Activated CD4-positive, alpha-beta T cell treated with anti-CD3 and anti-CD28 coated beads, Interleukin-2, amount 50 U/mL, for 24 hours (primary cell): ENCODE measurements at places on chromosomes 11 and 22.

DNA sequence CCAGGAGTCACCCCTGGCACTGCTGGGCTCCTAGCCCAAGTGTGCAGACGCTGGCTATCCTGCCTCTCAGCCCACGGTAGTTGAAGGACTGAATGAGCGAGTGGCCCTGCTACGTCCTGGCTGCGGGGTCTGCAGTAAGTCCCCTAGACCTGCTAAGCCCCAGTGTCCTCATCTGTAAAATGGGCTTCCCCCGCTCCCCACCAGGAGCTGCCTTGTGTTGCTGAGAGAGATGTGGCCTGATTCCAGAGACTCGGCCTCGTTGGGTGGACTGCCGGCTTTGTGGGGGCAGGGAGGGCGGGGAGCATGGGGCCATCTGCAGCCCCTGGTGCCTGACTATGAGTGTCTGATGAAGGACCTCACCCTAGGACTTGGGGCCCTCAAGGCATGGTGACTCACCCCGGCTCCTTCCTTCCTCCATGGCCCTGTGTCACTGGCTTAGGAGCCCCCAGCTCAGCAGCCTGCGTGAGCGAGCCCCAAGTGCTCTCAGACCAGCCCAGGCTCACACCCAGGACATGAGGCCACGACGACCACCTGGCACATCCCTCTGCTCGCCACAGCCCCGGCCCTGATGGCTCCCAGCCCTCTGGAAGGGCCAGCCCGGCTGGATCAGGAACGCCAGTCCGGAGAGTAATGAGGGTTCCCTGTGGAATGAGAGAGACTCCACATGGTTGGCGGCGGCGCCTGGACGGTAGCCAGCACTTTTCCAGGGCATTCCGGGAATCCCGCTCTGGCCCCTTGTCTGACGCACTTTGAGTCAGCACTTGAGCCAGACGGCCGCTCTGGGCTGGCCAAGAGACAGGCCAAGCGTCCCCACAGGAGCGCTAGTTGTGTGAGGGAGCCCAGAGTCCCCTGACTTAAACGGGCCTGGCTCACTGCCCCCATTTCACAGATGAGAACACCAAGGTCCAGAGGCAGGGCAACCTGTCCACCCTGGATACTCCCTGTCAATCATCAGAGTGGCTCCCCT is 50.5 kb upstream of the SHISAL1 start:
- no peak for DNase-seq

- no peak for DNase-seq
Measured at GRCh38 chr11:99522467-99523173, 501.9 kb downstream of the CNTN5 start.

DNA sequence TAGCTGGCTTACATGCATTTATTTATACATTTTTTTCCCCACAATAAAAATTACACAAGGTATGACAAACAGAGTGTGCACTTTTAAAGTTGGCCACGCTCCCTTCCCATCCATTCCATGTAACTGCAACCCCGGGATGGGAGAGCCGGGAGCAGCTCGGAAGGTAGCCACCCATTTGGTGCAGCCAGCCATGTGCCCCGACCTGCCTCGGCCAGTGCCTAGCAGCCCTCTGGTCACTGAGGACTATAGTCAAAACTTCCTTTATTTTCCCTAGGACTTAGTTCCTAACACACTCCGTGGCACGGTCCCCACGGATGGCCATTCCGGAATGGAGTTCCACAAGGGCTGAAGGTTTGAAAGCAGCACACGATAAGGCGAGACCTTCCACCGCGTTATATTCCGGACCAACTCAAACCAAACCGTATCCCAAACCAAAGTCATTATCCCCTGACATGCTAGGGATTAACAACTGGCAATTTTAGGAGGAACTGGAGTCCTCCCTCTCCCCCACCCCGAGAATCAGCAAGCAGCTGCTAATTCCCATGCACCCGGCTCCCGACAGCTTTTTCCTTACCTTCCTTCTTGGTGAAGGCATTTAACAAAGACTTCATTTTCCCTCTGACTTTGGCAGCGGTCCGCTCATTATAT is 426.4 kb downstream of the SHANK2 start:
- no peak for DNase-seq

- no peak for DNase-seq
Measured at GRCh38 chr11:83174008-83174407, 17.1 kb downstream of the PCF11 start.

- no peak for DNase-seq
Measured at GRCh38 chr11:120499088-120499487, 12.5 kb upstream of the GRIK4 start.

GRCh38 chr11:27210531-27210930 is 152.5 kb downstream of the CCDC34 start:
- DNase-seq, result no peak

DNA sequence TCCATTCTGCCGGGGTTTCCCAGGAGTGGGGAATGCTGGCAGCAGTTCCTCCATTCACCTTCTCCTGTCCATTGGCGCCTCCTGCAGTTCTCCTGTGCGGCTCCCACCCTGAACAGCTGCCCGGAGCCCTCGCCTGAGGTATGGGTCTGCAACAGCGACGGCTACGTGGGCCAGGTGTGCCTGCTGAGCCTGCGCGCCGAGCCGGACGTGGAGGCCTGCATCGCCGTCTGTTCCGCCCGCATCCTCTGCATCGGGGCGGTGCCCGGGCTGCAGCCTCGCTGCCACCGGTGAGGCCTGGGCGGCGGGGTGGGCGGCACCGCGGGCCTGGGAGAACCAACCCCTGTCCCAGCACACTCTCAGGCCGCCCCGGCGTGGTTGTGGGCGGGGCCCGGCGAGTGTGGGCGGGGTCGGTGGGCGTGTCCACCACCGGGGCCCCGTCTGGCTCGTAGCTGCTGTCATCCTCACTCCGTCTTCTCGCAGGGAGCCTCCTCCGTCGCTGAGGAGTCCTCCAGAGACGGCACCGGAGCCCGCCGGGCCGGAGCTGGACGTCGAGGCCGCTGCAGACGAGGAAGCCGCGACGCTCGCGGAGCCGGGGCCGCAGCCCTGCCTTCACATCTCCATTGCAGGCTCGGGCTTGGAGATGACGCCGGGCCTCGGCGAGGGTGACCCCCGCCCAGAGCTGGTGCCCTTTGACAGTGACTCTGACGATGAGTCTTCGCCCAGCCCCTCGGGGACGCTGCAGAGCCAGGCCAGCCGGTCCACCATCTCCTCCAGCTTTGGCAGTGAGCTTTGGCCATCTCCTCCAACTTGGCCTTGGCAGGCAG is 14.0 kb upstream of the RELT start:
- DNase-seq, result no peak

DNA sequence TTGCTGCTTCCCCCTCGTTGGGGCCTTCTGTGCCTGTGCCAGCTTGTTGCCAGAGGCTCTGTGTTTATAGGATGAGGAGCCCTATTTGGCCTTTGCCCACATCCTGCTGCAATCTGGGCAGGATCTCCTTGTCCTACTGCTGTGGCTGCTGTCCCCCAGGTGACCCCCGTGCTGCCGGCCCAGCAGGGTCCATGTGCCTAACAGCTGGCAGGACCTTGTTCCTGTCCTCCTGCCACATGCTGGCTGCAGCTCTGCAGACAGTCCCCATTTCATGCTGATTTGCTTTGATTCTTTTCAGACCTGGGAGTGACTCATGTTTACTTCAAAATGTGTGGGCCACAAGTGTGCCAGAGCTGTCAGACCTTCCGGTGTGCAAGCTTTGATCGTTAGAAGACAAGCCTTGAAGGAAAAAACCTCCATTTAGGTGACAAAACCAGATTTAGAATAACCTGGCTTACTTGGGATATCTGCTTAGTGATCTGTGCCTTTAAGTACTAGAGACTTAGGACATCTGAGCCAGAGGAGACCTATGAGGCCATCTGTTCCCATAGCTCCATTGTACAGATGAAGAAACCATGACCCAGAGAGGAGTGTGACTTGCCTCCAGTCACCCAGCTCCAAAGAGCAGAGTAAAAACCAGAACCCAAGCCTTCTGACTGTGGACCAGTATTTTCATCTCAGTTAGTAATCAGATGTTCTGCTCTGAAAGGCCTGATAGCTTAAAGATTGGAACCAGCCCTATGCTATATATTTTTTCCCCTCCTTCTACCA is 11.1 kb downstream of the NAV2 start:
- DNase-seq, result no peak

DNA sequence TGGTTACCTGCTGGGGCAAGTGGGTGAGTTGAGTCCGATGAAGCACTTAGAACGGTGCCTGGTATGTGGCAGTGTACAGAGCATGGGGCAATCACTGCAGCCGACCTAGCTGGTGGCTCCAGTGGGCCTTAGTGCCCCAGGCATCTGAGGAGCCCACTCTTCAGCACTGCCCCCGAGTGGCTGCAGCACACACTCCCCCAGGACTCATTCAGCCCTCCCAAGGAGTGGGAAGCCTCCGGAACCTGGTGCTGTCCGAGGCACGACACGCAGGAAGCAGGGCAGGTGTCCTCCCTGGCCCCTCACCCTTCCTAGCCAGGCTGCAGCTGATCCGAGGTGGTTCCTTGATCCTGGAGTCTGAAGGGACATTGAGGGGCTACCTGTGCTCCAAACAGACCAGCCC is 42.4 kb upstream of the PRODH start:
- no peak for DNase-seq

- DNase-seq, result no peak
Measured at GRCh38 chr11:133951327-133952198, 5.2 kb downstream of the IGSF9B start.

DNA sequence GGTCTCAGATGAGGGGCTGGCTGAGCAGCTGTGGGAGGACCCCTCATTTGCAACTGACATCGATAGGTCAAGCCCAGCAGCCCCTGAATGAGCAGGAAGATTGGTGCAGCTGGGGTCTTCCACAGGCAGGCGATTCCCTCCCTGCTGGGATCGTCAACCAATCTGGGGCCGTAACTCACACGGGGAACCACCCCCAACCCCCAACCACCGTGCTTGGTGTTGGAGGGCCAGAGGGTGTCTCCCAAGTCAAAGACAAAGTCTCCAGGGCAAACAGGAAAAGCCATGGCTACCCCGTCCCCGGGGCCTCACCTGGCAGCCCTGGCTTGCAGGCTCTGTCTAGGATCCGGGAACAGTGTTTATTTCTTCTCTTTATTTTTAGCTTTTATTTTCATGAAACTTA is 26.9 kb upstream of the SCUBE1 start:
- DNase-seq, result no peak

- DNase-seq, result no peak
Measured at GRCh38 chr11:61022311-61023085, 51.0 kb downstream of the CD6 start.

GRCh38 chr11:113934761-113935160 is 30.2 kb downstream of the HTR3B start:
- DNase-seq, result no peak

DNA sequence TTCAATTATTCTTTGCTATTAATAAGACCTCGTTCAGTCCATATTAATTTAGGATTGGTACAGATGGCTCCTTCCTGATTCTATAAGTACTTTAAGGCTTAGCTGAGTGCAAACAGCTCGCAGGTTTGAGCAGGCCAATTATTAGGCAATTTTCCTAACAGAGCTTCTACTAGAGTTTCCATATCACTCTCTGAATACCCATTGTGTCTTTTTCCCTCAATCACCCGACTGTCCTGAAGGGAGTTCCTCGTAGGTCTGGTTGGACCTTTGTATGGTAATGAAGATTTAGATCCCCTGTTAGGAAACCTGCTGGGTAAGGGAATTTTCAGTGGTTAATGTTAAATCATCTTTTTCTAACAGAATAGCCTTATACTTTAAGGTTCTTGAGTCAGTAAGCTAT is 61.1 kb downstream of the ARHGAP42 start:
- DNase-seq, result no peak

GRCh38 chr11:77647654-77648305 is 10.2 kb upstream of the CLNS1A start:
- DNase-seq, result no peak

DNA sequence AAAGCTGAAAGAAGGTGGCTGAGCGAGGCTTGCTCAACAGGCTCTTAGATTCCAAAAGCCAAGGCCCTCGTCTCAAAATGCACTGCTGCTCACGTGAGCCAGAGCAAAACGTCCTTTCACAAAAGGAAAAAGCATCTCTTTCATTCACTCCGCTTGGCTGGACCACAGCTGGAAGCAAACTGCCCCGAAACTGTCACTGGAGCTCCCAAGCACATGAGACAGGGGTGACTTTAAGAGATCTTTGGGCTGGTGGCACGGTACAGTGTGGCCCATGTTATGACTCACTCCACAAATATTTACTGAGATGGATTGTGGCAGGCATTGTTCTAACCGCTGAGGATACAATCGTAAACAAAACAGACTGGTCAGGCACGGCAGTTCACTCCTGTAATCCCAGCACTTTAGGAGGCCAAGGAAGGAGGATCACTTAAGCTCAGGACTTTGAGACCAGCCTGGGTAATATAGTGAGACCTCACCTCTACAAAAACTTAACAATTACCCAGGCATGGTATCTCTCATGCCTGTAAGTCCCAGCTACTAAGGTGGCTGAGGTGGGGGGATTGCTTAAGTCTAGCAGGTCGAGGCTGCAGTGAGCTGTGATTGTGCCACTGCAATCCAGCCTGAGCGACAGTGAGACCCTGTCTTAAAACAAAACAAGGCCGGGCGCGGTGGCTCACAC is 3.6 kb downstream of the PLA2G6 start:
- DNase-seq, result no peak

GRCh38 chr11:66970807-66971442 is 4.2 kb upstream of the C11orf86 start:
- no peak for DNase-seq

GRCh38 chr22:50699756-50700386 is 27.2 kb downstream of the SHANK3 start:
- no peak for DNase-seq

- DNase-seq, result no peak
Measured at GRCh38 chr11:78349114-78349513, 68.5 kb downstream of the GAB2 start.

DNA sequence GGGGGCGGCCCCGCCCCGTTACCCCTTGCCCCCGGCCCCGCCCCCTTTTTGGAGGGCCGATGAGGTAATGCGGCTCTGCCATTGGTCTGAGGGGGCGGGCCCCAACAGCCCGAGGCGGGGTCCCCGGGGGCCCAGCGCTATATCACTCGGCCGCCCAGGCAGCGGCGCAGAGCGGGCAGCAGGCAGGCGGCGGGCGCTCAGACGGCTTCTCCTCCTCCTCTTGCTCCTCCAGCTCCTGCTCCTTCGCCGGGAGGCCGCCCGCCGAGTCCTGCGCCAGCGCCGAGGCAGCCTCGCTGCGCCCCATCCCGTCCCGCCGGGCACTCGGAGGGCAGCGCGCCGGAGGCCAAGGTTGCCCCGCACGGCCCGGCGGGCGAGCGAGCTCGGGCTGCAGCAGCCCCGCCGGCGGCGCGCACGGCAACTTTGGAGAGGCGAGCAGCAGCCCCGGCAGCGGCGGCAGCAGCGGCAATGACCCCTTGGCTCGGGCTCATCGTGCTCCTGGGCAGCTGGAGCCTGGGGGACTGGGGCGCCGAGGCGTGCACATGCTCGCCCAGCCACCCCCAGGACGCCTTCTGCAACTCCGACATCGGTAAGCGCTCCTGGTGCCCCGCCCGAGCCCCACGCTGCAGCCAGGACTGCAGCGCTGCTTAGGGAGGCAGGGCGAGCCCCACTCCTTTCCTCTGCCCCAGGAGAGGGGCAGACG is at the start of gene TIMP3:
TIMP3 (plus strand) TSS at position 169 of the 700 bp plus-strand sequence; CDS start at position 466, 297 bp downstream.
- no peak for DNase-seq

GRCh38 chr11:35785287-35786167 is 123.0 kb downstream of the TRIM44 start:
- no peak for DNase-seq
